ENCODE measurements at places on chromosomes 7 and 10.

GRCh38 chr10:70507966-70508365 is 29.4 kb downstream of the PALD1 start:
- no peak for DNase-seq

- no peak for DNase-seq
Measured at GRCh38 chr7:2926896-2927405, 82.8 kb upstream of the GNA12 start.

DNA sequence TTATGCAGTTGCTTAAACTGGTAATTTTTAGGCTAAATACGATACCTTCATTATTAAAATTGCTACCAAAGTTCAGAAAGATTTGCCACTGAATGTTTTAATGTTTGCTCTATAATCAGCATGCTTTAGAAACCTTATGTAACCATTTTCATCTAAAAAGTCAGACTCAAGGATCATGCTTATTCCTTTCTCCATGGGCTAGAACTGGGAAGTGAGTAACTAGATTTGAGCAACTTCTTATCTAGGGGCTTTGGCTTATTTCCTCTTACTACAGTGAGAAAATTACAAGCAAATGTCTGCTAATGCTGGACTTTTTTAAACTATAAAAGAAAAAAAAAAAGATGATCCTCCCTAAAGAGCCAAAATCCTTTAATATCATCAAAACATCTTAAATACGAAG is 215.9 kb downstream of the CRPPA start:
- no peak for DNase-seq

DNA sequence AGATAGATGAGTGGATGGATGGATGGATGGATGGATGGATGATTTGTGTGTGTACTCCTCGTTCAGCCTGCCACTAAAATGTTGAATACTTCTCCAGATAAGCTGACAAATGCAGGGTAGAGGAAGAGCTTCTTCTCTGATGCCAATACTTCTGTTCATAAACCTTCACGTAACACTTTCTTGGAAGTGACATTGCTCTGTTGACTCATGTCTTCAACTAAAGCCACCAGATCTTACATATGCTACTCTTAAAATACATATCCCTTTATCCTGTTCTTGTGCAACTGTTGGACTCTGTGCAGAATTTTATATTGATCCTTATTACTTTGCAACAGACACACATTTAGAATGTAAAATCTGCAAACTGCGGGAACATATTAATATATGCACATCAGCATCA is 26.9 kb downstream of the PIK3AP1 start:
- no peak for DNase-seq

DNA sequence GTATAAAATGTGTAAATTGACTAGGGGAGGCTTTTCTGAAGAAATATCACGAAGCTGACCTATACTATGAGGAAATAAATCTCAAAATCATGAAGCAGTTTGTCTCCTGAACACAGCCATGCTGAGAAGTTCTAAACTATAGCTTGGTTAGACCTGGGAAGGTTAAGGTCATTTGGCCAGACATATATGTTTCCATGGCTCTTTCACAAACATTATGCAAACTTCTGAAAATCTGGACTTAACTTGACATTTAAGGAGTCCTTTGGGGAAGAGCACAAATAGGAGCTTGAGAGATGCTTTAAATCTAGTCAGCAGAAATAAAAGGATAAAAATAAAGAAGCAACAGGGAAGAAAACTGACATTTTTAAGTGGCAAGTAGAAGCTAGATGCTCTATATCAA is 115.9 kb upstream of the MEOX2 start:
- DNase-seq, result no peak

DNA sequence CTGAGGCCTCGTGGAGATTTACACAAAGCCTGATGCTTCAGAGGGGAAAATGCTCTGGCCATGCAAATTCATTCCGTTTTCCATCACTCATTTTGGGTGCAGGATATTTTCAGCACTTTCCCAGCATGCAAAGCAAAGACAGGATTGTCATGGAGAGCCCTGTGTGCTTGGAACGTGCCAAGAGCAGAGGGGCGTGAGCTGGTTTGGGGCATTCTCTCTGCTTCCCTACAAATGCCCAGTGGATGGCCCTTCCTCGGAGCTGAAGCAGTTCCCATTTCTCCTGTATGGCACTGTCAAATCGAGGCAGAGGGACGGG is 164.1 kb downstream of the PRKAG2 start:
- DNase-seq, result no peak

- no peak for DNase-seq
Measured at GRCh38 chr10:43963793-43964425, 315.2 kb upstream of the ZNF32 start.

GRCh38 chr7:8391353-8392062 is 41.9 kb upstream of the NXPH1 start:
- DNase-seq, result no peak

DNA sequence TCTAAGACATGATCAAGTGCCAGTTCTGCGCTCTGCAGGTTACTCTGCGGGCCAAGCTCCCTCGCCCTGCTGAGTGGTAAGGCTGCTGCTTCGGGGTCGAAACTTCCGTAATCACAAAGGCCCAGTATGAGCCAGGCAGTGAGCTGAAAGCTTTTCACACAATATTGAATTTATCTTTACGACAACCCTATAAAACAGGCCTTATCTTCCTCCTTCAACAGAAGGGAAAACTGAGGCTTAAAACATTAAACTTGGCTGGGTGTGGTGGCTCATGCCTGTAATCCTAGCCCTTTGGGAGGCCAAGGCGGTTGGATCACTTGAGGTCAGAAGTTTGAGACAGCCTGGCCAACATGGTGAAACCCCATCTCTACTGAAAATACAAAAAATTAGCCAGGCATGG is 83.3 kb downstream of the FAM107B start:
- DNase-seq, result no peak

GRCh38 chr7:103538964-103539709 is 93.1 kb upstream of the SLC26A5 start:
- no peak for DNase-seq

DNA sequence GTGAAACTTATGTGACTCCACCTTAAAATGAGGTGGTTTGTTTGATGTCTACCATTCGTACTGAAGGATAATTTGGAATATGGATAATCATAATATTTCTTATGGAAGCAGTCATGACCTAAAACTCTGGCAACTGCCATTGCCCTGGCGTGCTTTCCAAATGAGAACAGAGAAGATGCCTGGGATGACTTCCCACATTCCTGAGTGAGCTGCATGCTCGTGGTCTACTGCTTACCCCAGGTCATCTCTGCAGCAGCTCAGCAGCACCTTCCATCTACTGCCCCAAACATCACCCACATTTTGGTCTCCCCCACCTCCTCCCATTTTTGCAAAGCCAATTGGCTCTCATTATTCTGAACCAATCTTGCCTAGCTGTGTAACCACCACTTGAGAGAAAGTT is 40.1 kb downstream of the LYZL1 start:
- no peak for DNase-seq

DNA sequence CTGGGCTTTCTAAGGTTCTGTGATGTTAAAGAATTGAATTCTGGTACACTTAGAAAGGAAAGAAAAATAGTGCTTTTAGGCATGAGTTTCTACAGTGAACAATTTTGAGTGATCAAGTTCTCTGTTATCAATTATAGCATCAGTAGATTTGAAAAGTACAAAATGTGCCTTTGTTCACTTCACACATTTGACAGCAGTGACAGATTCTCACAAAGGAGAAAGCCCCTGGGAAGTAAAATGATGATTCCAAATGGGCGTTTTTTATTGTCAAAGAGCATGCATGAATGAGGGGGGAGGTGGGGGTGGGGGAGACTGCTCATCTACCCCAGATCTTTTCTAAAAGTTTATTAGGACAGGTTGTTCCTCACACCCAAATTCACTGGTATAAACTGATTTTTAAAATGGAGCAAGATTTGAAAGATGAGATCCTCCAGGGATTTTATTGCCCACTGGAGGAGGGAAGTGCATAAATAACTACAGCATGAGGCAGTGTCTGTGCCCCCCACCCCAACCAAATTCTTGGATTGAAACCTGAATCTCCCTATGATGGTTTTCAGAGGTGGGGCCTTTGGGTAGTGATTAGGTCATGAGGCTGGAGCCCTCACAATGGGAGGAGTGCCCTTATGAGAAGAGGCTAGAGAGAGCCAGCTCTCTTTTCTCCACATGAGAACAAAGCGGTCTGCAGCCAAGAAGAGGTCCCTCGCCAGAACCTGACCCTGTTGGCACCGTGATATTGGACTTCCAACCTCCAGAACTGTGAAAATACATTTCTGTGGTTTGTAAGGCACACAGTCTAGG is 79.5 kb downstream of the AOAH start:
- DNase-seq, result no peak

- DNase-seq, result no peak
Measured at GRCh38 chr7:100685631-100686145, 8.4 kb downstream of the GIGYF1 start.

DNA sequence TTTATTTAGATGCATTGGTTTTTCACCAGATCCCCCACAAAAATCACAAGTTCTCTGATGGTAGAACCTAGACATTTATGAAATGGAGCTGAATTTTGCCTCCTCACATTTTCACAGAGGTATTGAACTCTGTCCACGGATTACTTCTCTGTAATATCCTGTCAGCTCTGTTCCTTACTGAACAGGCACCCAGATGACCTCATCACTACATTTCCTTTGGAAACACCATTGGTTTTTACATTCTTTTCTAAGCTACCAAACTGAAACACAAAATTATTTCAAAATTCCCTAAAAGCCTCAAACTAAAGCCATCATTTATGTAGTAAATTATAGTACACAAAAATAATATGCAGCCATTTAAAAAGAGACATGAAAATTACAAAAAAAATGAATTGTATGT is 98.3 kb upstream of the KCNIP2 start:
- no peak for DNase-seq

DNA sequence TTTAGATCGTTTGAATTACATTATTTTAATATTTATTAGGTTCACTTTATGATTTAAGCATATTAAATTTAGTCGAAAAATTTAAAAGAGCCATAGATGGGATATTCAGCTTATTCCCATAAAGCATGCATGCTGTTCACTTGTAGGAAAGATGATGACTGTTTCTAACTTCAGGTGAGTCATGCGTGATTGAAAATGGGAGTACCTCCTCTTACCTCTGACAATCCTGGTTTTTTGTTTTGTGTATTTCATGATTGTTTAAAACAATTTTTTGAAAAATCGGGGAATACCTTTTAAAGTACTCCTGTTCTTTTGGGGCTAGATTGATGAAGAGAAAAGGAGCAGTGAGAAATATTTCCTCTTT is 1.4 kb downstream of the TNKS2 start:
- DNase-seq, result no peak

GRCh38 chr10:132447446-132448247 is 50.6 kb downstream of the PWWP2B start:
- DNase-seq, result no peak

DNA sequence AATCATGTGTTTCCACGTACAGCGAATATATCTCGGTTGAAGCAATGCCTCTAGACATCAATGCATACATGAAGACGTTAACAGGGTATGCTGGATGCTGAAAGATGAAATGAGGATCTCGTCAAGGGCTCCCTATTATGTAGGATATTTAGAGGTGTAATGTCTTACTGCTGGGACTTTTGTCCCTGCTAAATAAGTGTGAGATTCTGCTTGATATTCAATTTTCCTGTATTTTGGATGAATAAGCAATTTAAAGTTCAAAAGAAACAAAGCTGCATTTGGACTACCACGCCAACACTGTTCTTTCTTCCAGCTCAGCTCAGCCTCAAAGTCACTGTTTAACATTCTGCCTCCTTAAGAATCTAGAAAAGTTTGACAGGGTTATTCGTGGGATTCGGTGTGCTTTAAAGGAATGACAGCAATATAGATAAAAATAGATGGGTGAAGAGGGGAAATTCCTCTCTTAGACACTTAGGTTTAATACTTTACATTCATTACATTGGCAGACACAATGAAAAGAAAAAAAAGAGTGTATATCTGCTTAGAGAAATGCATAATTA is 110.1 kb upstream of the RHEB start:
- DNase-seq, result no peak

GRCh38 chr10:45441239-45442190 is 67.5 kb downstream of the ALOX5 start:
- DNase-seq, result no peak

DNA sequence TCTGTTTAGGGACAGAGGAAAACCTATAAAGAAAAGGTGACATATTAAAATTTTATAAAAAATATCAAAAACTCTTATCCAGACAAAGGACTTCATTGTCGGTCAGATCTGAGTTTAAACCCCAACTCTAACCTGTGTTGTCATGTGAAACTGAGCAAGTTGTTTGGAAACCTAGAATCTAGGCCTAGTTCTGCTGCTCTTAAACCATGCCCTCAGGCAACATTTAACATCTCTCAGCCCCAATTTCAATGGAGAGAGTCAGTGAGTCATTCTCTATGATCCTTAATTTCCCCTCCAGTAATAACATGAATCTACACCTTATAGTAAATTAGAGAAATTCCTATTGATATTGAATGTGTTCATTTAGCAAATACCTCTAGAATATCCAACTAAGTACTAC is 192.3 kb downstream of the IMMP2L start:
- no peak for DNase-seq

- no peak for DNase-seq
Measured at GRCh38 chr7:56287429-56288138, 171.4 kb upstream of the NUPR2 start.

- no peak for DNase-seq
Measured at GRCh38 chr10:125734823-125735222, 15.3 kb downstream of the EDRF1 start.

GRCh38 chr10:72539137-72539536 is 86.7 kb downstream of the MICU1 start:
- DNase-seq, result no peak

- peak; percentile 64 for DNase-seq
Measured at GRCh38 chr10:33337326-33337957, 3.0 kb upstream of the NRP1 start.

DNA sequence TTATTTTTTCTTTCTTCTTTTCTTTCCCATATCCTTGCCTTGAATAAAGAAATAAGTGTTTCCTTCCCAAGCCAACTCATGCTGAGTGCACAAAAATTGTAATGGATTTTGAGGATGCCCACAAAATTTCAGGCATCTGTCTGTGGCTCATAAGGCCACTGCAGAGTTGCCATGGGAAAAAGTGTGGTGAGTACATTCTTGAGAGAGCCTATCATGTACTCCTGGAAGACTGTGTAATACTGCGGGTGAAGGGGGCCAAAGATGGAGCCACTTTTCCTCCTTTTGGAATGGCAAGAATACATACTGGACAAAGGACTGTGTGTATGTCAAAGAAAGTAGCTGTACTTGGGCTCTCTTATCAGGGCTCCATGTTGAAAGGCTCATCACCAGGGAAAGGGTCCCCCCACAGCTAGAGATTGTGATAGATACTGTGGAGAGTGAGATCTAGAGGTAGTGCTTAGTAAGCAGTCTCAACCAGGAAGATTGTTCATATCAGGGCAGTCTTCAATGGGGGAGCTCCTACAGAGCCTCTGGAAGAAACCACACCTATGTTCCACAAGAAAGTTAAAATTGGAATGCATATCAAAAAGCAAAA is 341.6 kb upstream of the KCND2 start:
- DNase-seq, result no peak

GRCh38 chr10:57982091-57982490 is 285.6 kb downstream of the IPMK start:
- no peak for DNase-seq

DNA sequence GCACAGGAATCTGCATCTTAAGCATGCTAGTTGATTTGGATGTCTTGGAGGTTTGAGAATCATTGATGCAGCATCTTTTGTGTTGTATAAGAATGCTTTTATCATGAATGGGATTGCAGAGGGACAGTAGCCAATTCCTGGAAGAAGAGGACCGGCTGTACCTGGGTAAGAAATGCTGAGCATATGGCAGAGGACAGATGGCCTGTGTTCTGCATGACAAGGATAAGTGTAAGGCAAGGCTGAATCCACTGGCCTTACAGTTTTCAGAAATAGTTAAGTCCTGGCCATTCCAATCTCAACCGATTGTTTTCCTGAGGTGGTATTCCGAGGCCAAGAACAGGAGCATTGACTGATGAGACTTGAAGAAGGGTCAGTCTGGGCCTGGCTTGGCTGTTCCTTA is 24.4 kb upstream of the KBTBD2 start:
- DNase-seq, result no peak

Measured in HuH-7 (cell line).